ENCODE measurements at places on chromosomes 6 and 20.
A peak's percentile ranks its signal among the peaks of the same experiment; 100 is the strongest.

DNA sequence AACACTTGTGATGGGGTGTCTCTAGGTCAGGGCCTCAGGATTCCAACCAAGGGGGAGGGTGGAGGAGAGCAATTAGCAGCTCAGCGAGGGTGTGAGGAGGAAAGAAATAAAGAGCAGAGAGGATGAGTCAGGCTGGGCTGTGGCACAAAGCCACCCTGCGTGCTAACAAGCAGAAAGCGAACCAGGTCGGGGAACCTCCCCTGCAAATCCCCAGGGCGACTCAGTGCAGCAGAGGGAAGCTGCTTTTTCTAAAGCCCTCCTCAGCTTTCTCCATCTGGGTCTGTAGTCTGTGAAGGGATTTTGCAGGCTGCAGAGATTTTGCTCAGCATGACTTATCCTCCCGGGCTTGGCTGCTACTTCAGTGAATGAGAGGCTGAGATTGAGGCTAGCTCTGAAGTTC lies 6.6 kb upstream of the SPO11 start:
- peak; percentile 56 for DNase-seq
- H3K4me3 ChIP-seq, result no peak overlapping the region
- no peaks in the 10 kb centered on the region for H3K4me1 ChIP-seq
- no peaks in the 10 kb centered on the region for H3K27me3 ChIP-seq
- no peaks in the 10 kb centered on the region for H3K36me3 ChIP-seq
- no peak overlapping the region for H3K27ac ChIP-seq

DNA sequence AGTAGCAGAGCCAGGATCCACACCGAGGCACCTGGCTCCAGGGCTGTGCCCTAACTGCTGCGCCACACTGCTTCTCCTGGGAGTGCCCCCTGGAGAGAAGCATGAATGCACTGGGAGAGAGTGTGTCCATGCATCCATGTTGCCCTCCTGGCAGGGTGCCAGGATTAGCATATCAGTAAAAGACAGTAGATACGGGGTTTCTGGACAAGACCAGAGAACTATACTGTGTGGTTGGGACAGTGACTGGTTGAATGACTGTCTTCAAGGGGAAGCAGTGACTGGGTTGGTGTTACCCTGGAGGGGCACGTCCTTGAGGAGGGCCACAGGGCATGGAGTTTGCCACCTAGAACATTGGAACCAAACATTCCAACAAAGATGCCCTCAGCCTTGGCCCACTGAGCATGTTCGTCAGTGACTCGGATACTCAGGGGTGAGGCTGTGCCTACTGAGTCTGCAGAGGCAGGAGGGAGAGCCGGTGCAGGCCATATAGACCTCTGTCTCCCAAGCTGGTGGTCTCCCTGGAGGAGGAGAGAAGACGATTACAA lies 288.8 kb downstream of the CDC5L start:
- no peaks in the 10 kb centered on the region for H3K27me3 ChIP-seq
- no peak overlapping the region for H3K4me3 ChIP-seq
- no peaks in the 10 kb centered on the region for H3K4me1 ChIP-seq

DNA sequence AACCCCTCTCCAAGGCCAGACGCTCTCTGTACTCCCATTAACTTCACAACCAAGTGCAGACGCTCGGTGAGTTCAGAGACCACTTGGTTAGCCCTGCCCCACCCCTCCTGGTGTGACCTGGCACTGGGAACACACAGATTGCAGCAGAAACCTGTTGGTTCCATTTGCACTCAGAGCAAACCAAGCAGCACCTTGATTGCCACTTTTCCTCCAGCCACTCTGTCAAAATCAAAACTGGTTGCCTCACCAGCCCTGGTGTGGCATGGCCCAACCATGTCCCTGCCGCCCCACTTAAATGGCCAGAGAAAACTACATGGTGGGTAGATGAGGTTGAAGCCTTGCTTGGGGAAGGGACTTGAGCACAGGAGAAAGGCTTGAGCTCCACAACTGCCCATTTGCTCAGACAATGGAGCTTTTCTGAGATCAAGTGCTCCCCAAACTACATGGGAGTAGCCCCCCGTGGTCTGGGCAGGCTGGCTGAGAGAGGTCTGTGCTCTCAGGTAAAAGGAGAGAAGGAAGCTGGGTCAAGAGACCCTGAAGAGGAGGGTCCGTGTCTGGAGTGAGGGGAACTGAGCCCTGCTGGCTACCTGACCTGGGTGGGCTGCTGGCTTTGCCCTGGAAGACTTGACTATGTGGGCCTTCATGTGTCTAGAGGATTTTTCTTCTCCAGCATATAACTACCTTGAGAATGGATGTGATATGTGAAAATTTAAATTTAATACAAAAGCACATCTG lies 43.4 kb downstream of the PLCG1 start:
- H3K27ac ChIP-seq, result no peak overlapping the region
- no peak overlapping the region for H3K4me3 ChIP-seq
- H3K36me3 ChIP-seq, result peaks cover 17% of the 10 kb centered on the region
- peak; percentile 50 for DNase-seq

GRCh38 chr6:109295109-109295773 lies 87.0 kb downstream of the CD164 start:
- H3K27ac ChIP-seq, result no peak overlapping the region
- no peaks in the 10 kb centered on the region for H3K27me3 ChIP-seq
- no peak for DNase-seq
- no peak overlapping the region for H3K4me3 ChIP-seq
- no peaks in the 10 kb centered on the region for H3K4me1 ChIP-seq

DNA sequence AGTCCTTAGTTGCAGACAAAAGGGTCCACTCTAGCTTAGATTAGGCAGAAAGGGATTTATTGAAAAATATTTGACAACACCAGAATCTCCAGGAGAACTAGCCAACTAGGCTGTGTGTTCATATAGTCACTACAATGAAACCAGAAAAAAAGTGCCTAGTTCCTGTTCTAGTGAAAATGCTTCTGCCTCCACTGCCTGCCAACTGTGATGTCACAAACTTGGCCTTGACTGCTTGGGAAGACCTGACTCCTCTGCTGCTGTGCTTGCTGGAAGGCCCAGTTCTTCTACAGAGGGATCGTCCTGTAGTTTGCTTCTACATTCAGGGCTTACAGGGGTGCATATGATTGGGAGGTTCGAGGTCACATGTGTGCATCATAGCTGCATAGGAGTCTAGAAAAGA lies 40.3 kb upstream of the XRN2 start:
- H3K4me3 ChIP-seq, result no peak overlapping the region
- no peak overlapping the region for H3K27ac ChIP-seq
- no peaks in the 10 kb centered on the region for H3K36me3 ChIP-seq

All from right atrium auricular region (tissue), 2 donors.